ENCODE measurements at places on chromosomes 2 and 18.

DNA sequence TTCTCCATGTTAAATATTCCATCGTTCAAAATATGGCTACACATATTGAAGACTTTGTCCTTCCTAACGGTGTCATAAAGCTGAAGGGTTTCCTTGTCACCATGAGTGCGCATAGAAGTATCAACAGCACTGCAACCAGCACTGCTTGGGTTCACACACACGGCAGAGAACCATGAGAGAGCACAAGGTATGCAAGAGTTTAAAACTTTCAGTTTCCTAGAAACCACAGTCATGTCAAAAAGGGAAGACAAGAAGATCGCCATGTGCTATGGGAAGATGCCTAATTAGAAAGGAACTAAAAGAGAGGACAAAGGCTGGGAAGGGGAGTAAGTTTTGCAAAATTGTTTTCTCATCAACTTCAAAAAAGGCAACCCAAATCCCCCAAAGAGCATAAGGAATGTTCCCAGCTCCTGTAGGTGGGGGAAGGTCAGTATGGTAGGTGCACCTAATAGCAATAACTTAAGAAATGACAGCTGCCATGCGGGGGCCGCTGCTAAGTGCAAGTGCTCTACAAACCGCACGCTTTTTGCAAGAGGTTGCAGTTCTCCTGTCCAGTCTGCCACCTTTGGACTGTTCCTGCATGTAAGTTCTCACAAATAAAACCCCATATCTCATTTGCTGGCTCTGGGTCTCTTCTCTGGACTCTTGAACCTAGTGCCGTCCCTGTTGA, 136.8 kb downstream of the TMEM163 start:
- no peak for DNase-seq

GRCh38 chr18:74540652-74541421, 6.5 kb downstream of the CNDP1 start:
- DNase-seq = no peak

GRCh38 chr2:150883613-150883895, 378.1 kb downstream of the RBM43 start:
- DNase-seq = no peak

DNA sequence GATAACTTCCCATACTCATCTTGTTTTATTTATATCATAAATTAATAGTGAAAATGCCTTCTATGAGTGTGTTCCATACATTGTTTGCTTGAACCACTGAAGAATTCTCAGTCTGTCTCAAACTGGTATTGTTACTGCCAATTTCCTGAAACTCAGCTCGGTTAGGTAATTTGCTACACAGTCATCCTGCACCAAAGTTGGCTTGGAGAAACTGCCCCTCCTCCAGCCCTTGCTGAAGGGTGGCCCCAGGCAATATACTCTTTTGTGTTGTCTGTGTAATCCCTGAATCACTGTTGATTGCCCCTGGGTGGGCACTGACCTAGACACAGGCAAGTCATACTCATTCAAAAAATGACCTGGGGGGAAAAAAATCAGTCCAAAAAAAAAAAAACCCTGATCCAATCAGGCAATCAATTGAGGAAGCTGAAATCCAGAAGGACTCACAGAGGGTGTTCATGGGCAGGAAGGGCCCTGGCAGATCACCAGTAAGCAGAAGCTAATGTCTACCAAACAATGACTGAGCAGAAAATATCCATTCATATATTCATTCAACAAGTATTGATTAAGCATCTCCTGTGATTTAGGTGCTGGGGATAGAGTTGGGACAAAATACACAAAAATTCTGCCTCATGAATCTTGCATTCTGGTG, 3.8 kb upstream of the SESTD1 start:
- no peak for DNase-seq

DNA sequence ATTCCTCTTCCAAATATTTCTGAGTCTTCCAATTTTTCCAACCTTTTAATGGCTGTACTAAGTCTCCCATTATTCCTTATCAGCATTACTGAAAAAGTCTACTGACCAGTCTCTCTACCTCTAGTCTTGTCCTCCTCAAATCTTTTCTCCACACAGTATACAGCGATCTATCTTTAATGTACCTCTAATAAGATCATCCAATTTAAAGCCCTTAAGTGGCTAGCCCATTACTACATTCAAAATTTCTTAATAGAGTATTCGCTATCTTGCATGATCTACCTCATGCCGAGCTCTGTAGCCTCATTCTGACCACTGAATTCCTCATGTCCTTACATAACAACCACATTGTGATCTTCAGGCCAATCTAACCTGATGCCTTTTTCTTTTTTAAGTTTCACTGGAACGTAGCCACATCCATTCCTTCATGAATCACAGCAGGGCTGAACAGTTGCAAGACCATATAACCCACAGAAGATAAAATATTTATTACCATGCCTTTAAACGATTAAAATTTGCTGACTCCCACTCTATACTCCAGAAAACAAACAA, 57.9 kb downstream of the SLC66A3 start:
- no peak for DNase-seq

DNA sequence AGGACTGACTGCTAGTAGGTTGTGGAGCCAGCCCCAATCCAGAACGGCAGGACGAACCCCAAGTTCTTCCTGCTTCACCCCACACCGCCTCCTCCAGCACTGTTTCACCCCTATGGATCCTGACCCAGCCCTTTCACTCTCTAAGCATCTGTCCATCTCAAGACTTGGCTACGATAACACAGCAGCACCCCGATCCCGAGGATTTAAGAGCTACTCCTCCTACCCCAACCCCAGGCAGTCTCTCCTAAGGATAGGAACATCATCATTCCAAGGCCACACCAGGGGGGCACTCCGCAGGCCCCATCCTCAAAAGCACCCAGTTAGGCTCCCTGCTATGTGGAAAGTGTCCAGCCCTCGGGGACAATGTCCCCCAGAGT, 645 bp downstream of the KCTD18 start:
- DNase-seq = peak; percentile 44

GRCh38 chr2:38658613-38659012, 7.3 kb upstream of the GALM start:
- no peak for DNase-seq
